ENCODE measurements at places on chromosomes 4 and X.

DNA sequence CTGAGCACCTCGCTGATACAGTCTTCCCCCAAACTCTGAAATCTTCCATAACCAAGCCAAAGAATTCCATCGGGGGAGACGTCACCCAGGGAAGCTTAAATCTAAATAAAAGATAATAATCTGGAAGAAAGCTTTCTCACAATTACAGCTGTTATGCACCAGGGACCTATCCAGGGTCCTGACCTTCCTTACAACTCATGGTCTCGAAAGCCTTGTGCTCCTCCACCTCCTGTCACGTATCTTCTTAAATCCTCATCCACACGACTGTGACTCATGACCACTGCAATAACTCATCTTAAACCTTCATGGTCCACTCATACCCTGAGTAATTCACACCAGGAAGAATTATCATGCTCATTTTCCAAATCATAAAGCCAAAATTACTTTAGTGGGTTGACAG is 166.8 kb upstream of the FRG1 start:
- no peak for DNase-seq

DNA sequence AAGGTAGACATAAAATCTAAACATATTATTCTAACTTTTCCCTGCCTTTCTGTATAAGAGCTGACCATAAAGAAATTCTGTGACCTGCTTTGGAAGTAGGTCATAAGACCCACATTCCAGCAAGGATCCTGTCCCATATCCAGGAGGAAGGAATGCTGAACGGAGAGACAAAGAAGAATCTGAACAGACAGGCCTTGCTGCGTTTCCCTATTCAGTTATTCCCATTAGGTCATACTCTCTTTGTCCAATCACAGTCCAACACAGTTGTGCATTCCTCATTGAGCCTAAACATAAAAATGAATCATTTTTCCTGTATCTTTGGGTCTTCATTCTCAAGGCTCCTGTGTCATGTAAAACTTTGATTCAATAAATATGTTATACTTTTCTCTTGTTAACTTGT is 287.6 kb upstream of the TAPT1 start:
- DNase-seq, result no peak

- DNase-seq, result no peak
Measured at GRCh38 chrX:110853610-110854009, 58.0 kb upstream of the CHRDL1 start.

GRCh38 chr4:141417387-141417786 is 196.7 kb downstream of the ZNF330 start:
- DNase-seq, result no peak
